ENCODE measurements at places on chromosomes 1 and 21.
A peak's percentile ranks its signal among the peaks of the same experiment; 100 is the strongest.

GRCh38 chr1:172338295-172338735, 82.2 kb upstream of the C1orf105 start:
- peak; percentile 68 for DNase-seq

DNA sequence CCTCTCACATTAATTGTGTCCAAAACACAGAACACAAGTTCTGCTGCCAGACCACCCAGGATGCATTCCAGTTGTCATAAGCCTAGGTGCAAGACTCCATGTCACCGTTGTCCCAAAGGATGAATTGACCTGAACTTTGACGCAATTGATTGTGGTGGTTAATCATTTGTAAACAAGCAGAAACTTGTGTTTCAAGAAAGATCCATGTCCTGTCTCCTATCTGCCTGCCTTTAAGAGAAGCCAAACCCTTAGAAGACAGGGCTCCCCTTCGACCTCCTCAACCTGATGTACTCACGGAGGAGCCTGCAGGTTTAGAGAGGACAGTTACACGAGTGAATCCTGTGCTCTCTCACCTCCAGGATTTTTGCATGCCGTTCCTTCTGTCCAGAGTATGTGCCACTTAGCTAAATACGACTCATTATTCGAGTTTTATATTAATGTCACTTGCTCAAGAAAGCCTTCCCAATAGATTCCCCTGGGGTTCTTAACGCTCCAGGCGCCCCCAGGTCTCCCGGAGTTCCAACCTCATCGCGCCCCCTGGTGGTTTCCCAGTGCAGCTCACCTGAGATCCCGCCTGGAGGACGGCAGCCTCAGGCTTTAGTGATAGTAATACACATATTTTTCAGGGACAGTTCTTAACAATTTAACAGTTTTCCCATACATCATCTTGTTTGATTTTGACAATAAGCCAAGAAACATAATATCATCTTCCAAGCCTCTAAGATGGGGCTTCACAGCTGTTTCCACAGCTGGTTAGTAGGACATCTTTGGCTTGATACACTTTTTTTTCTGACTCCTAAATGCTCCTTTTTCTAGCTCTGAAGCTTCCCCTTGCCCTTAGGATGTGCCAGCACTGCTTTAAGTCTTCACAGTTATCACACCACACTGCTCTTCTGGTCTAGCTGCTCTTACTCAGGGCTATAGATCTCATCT, 2.4 kb upstream of the C8B start:
- DNase-seq, result no peak

GRCh38 chr1:175390081-175390481, 197.5 kb upstream of the KIAA0040 start:
- DNase-seq, result no peak

DNA sequence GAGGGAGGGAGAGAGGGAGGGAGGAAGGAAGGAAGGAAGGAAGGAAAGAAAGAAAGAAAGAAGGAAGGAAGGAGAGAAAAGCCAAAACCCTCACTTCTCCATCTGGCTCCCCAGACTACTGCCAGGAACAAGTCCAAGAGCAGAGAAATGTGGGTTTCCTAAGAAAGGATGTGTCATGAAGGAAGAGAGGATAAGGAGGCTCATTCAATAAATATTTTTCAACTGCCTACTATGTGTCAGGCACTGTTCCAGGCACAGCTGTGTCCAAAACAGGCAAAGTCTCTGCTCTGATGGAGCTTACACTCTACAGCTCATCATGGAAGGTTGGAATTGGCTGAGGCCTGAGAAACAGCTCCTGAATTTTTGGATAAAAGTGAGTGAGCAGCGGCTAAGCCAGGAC, 42.6 kb upstream of the ATP2B4 start:
- no peak for DNase-seq

- DNase-seq, result no peak
These were observed 3.1 kb upstream of the DNAJC11 start for GRCh38 chr1:6704746-6705145.

DNA sequence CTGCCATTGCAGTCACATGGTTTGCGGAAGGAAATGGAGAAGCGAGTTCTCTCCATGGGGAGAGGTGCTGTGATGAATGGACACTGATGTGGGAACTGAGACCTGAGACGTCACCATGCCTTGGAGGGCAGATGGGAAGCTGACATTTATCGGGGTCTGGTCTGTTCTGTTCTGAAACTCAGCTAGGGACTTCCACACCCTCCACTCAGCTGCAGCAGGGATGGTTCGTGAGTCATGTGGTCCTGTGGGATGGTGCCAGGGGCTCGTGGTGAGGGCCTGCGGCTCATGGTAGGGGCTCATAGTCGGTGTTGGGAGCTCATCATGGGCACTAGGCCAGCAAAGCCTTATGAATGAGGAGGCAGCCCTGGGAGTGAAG, 6.1 kb downstream of the GPR137B start:
- DNase-seq, result no peak

DNA sequence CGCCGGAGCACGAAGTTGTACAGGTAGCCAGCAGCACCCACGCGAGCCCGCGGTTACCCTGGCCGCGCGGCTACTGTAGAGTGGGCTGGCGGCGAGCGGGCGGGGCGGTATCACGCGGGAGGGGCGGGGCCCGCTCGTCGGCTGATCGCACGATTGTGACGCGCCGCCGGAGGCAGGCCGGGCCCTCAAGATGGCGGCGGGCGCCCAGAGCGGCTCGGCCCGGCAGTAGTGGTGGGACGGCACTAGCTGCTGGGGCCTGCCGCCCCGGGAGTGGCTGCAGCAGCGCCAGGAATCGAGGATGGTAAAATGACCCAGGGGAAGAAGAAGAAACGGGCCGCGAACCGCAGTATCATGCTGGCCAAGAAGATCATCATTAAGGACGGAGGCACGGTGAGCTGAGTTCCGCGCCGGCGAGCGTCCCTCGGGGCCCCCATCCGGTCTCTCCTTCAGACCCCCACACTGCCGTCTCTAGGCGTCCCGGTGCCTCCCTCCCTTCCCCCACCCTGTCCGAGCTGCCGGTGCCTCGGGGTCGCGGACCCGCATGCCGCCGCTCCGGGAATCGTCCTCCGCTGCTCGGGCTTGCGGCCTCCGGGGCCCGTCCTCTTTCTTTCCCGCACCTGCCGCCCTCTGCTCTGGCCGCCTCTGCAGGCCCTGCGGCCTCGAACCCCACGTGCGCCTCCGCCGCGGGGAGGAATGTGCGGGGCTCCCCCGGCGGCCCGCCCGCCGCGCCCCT, 68.3 kb downstream of the SLC35A3 start:
- DNase-seq, result peak; percentile 89

DNA sequence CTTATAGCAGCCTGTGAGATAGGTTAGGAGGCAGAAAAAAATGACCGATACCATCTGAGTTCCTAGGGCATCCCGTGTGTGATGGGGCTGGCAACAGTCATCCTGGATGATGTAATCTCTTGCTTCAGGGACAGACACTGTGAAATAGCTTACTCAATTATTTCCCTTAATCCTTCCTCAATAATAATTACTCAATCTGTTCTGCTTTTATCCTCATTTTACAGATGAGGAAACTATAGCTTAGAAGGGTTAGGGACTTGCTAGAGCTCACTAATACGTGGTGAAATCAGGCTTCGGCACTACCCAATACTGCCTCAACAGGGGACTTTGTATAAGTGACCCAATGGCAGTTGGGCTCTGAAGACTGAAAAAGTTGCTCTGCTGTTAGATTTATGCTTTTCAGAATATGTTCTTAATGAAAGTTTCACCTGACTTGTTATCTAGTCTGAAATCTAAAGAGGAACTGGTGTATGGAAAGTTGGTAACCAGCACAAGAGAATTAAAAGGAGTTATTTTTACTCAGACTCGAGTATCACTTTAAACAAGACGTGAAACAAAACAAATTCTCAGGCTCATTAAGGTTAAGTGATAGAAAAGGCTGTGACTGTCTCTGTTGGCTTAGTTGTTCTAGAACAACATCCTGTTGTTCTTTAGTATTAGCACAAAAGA, 14.4 kb downstream of the CD55 start:
- DNase-seq, result peak; percentile 9

DNA sequence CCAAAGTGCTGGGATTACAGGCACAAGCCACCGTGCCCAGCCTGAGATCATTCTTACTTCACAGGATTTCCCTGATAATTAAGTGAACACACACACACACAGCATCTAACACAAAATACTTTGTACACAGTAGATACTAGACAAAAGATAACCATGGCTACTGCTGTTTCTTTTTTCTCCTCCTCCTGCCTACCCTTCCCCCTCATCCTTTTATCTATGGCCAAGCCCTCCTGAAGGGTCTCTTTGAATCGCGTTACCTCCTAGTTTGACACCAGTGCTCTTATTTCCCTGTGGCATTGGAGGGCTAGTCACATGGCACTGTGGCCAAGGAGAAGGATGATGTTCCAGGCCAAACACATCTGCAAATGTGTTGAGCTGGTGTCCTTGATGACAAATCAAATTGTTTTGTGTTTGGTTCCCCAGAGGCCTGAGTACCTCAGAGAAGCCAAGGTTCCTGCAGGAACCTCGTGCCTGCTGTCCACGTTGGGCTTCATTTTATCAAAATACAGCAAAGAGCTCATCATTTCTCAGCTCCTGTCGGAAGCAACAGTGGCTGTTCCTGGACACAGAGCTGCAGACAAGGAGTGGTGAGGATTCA, 20.6 kb downstream of the NDUFS5 start:
- no peak for DNase-seq

- DNase-seq, result no peak
These were observed 1.7 kb downstream of the ZC3H12A start for GRCh38 chr1:37476087-37476452.

GRCh38 chr1:172117800-172118199, 276.5 kb downstream of the DNM3 start:
- no peak for DNase-seq

- DNase-seq, result no peak
These were observed 32.7 kb upstream of the VANGL1 start for GRCh38 chr1:115609021-115609420.

- no peak for DNase-seq
These were observed 239.6 kb upstream of the FGGY start for GRCh38 chr1:59057211-59057694.

GRCh38 chr1:196400478-196401451, 207.5 kb downstream of the KCNT2 start:
- DNase-seq, result no peak

DNA sequence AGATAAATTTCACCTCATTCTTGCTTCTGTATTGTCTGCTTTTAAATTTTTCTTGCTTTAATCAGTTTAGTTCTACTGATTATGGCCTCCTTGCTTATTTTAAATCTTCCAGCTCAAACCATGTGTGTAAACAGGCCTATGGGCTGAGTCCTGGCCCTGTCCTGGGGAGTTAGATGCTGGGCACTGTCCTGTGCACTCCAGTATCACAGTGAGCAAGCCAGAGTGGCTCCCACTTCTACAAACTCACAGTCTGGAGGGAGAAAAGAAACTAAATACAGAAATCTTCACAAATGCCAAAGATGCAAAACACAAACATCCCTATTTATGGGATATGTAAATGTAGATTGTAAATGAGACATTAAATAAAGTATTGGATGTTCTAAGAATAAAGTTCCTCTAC, 101.1 kb upstream of the POGK start:
- DNase-seq, result no peak
